ENCODE measurements at places on chromosomes 13 and 19.

DNA sequence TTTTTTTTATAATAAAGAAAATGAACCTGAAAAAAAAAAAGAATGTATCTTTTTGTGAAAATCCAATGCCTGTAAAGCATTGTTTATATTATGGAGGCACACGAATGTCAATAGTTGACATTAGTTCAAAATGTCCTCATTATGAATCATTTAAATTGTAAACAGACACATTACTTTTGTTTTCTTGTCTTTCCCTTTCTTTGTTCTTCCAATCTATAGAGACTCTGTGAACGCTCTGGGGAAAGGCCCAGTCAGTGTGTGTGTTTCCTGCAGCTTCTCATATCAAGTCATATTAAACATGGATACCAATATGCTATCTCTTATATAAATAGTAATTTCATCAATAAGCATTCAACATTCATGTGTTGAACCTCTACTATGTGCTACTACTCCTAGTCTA, 193.1 kb downstream of the KCTD12 start:
- no peak for DNase-seq

DNA sequence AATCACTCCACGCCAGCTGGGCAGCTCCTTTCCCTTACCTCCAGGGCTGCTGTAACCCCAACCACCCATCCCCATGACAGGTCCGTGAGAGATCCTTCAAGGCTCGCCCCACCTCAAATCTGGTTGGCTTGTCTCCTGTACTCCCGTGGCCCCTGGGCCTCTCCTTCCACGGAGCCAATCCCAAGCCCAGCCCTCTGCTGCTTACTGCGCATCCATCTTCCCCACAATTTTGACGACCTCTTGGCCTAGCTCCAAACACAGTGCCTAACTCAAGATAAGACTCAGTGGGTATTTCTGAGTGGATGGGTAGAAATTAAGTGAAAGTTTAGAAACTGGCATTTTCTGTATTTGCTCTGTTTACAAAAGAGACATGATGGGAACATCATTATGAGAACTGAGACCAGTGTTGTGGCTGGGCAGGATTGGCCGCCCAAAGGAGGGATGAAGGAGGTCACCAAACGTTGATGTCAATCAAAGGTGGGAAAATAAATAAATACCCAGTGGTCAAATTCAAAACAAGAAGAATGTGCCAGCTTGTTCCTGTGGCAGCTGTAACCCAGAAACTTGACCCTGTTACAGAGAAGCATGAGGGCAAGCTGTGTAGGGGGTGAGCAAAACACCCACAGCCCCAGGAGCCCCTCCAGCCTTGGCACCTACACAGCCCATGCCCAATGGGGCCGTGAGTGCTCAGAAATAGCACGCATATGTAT, 162.2 kb downstream of the ABCC4 start:
- no peak for DNase-seq

GRCh38 chr13:32047793-32048192, 16.2 kb downstream of the FRY start:
- DNase-seq, result no peak

GRCh38 chr19:5052515-5052914, 83.6 kb downstream of the KDM4B start:
- DNase-seq, result no peak

DNA sequence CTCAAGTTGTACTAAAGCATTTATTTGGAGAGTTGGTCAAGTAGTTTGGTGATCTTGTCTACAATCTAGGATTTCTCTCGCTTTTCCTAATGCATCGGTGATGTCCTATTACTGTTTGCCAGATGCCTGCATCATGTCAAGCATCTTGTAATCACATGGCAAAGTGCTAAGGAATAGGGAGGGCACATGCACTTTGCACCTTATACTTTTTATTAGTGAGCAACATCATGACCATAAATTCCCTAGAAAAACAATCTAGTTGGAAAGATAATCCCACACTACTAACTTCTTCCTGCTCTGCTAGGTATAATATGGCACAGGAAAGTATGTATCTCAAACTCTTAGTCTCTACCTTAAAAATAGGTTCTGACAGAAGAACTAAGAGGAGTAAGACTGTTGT, 894.3 kb upstream of the SLITRK1 start:
- DNase-seq, result no peak

- peak; percentile 48 for DNase-seq
Measured at GRCh38 chr19:17681505-17682125, 6.5 kb downstream of the UNC13A start.

DNA sequence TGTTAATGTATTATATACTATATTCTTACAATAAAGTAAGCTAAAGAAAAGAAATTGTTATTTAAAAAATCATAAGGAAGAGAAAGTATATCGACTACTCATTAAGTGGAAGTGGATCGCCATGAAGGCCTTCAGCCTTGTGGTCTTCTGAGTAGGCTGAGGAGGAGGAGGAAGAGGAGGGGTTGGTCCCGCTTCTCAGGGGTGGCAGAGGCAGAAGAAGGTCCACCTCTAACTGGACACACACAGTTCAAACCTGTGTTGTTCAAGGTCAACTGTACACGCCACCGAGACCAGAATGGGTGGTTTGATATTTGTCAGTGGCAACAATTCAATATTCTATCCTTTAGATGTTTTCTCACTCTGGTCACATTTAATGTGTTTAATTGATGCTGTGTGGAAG, 67.2 kb downstream of the ALOX5AP start:
- no peak for DNase-seq

GRCh38 chr13:71590654-71591148, 276.3 kb downstream of the DACH1 start:
- no peak for DNase-seq

GRCh38 chr13:47146991-47147811, 250.3 kb upstream of the HTR2A start:
- DNase-seq, result no peak

GRCh38 chr13:106710266-106710665, 142.3 kb upstream of the ARGLU1 start:
- DNase-seq, result no peak

DNA sequence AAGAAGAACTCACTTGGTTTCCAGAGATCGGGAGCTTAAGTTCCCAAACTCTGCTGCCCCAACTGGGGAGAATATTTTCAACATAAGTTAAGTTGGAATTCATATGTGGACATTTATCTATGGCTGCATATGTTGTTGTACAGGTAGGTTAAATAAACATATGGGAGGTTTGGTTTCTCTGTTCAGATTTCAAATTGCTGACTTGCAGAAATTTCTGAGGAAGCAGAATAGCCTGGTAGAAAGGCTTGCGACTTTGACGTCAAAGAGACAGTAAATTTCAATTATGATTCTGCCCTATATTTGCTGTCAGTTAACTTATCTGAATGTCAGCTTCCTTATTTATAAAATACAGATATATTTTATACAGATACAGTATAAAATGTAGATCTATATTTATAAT, 40.0 kb upstream of the TPP2 start:
- no peak for DNase-seq

- DNase-seq, result no peak
Measured at GRCh38 chr19:52010674-52011073, 2.7 kb upstream of the ZNF615 start.

GRCh38 chr13:67045357-67045756, 184.8 kb downstream of the PCDH9 start:
- DNase-seq, result no peak

GRCh38 chr19:23762884-23763711, 4.4 kb upstream of the ZNF681 start:
- DNase-seq, result no peak

- no peak for DNase-seq
Measured at GRCh38 chr19:55289117-55289796, 5.5 kb downstream of the BRSK1 start.

GRCh38 chr19:12953138-12953798, 3.8 kb downstream of the GADD45GIP1 start:
- DNase-seq, result no peak

GRCh38 chr13:41216160-41216559, 21.8 kb upstream of the KBTBD7 start:
- no peak for DNase-seq

DNA sequence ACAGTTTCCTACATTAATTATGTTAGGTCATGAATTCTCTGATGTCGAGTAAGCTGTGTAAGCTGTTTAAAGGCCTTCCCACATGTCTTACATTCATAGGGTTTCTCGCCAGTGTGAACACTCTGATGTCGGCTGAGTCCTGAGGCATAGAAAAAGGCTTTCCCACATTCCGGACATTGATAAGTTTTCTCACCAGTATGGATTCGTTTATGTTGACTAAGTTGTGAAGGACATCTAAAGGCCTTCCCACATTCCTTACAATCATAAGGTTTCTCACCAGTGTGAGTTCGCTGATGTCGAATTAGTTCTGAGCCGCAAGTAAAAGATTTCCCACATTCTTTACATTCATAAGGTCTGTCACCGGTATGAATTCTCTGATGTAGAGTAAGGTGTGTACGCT, 24.9 kb downstream of the ZNF850 start:
- no peak for DNase-seq

- no peak for DNase-seq
Measured at GRCh38 chr13:33236021-33236420, 49.5 kb downstream of the STARD13 start.

DNA sequence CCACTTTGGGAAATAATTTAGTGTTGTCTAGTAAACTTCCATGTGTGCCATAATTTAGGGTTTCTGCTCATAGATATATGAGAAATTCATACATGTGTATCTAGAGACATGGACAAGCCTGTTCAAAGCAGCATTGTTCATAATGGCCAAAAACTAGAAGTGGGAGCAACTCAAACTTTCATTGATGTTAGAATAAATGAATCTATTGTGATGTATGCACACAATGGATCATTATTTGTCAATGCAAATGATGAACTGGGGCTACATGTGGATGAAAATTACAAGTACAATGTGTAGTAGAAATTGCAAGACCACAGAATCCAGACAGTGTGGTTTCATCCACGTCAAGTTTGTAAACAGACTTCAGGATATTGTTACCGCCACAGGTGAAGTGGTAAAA, 284.7 kb downstream of the SLC7A1 start:
- no peak for DNase-seq

GRCh38 chr19:29714371-29714952, 599 bp downstream of the C19orf12 start:
- peak; percentile 32 for DNase-seq

DNA sequence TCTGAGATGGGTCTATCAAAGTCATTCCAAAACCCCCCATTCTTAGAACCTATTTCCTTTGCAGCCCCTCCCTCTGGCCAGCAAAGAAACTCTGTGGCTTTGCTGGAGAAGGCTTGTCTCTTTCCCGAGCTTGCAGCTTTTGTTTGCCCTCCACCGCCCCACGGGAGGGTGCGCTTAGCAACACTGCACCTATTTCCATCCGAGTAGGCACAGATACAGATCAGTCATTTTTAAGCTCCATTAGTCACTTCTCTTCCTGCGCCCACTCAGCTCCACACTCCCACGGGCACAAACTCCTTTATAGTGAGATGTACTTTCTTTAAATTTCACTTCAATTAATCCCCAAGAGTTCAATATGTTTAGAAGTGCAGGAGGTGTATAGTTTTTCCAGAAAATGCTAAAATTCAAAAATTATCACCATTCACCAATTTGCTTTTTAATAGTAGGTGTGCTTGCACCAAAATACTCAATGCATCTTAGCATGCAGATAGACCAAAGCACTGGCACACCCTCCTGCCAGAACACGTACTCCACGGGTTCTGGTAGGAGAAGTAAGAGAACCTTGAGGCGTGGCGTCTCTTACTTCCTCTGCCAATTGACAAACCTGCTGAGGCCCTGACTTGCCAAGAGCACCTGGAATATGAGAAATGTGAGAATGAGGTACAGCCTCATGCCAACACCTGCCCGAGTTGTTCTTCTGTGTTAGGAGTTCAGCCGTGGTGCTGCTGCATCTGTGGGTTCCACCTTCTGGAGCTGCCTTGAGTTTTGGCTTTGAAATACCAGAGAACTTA, 183.7 kb downstream of the TEX29 start:
- no peak for DNase-seq

- no peak for DNase-seq
Measured at GRCh38 chr13:51231456-51231855, 9.3 kb downstream of the FAM124A start.

GRCh38 chr13:76754414-76754813, 131.8 kb downstream of the KCTD12 start:
- no peak for DNase-seq

DNA sequence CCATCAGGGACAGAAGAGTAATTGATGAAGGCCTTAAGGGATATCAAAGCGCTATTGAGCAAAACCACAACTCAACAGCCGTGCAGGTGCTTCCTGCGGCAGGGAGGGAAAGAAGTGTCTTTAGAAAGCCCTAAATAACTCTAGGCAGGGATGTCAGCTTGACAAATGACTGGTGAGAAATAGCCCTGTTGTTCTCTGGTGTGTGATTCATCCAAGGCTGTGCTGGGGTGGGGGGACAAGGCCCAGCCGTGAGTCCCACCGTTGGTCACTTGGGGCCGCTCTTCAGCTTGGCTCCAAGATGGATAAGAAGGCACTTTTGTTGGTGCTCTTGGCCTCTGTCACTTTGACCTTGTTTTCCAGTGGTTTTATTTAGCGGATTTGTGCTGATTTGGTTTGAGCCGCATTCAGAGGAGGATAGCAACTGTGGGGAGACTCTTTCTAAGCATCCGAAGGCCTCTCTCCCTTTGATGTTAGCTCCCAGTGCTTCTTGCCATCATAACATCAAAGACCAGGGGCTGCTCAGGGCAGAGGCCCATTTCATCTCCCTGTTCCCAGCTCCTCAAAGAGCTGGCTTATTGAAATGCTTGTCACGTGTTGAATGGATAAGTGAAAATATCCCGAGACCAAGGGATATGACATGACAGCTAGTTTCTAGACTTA, 130.3 kb upstream of the SERP2 start:
- DNase-seq, result peak; percentile 96

DNA sequence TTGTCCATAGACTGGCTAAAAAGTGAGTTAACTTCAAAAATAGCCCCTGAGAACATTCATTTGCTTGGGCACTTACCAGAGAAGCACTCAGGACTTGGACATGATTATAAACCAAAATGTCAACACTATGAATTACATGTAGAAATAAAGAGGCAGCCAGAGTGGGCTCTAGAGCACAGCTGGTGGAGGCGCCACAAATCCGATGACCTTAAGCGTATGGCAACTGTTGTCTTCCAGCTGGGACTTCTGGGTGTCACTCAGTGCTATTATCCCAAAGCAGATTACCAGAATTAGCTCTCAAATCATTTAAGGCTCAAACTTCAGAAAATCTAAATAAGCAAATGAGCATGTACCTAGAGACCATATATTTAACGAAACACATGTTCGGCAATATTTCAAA, 1255.5 kb upstream of the SLC10A2 start:
- no peak for DNase-seq

DNA sequence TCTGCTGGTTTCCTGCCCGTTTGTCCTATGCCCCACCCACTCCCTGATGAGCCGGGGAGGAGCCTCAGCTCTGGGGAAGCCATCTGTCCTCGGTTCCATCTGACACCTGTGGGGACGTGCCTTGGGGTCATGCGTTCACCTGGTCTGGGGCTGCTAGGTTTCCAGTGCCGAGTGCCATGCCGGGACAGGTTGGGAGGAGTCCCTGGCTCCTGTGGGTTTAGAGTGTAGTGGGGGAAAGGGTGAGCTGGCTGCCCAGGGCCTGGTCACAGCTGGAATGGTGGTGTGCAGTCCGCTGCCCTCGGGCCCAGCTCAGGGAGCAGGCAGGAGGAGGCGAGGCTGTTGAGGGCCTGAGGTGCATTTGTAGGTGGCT, 2.5 kb downstream of the KDM4B start:
- peak; percentile 34 for DNase-seq

Measured in Jurkat, Clone E6-1 (cell line).